ENCODE measurements at places on chromosomes 11 and 22. TPM values are rescaled to one million over a fixed set of nuclear protein-coding genes. Genes with fewer than 3 reads are reported as not detected.

The SESN3 gene
- total RNA-seq, result 4.7 TPM

The RIC3 gene
- total RNA-seq, result not detected

The EXPH5 gene
- total RNA-seq, result 1.7 TPM

The IL17REL gene
- not detected for total RNA-seq

The POU2AF2 gene
- not detected for total RNA-seq
